ENCODE measurements at places on chromosomes 2 and 18.

DNA sequence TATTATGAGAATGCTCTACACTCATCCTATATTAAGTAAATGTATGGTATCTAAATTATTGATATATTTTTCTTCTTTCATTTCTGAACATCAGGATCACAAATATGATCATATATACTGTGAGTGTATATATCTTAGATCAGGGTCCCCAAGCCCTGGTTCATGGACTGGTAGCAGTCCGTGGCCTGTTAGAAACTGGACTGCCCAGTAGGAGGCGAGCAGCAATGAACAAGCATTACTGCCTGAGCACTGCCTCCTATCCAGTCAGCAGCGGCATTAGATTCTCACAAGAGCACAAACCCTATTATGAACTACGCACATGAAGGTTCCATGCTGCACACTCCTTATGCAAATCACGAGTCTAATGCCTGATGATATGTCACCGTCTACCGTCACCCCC lies 1247.1 kb upstream of the NXPH2 start:
- no peak for DNase-seq
- no peak overlapping the region for H3K4me3 ChIP-seq
- H3K4me1 ChIP-seq = peaks cover 6% of the 10 kb centered on the region

DNA sequence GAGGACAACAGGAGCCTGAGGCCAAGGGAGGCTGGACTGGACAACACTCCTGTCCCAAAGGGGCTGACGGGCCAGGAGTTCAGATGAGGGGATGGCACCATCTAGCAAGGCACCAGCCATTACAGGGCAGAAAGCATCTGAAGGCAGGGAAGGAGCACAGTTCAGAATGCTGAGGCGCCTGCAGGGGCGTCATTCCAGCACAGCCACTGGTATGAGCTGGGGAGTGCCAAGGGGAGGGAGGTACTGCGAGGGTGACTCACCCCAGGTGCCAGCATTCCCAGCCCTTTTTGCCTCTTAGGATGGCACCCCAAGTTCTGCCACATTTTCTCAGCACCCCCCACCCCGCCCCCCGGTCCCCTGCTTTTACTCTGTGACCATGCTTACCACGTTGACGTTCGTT lies 129.8 kb upstream of the EPAS1 start:
- DNase-seq = no peak
- H3K27ac ChIP-seq = no peak overlapping the region

GRCh38 chr18:69763002-69763401 lies 184.7 kb downstream of the CD226 start:
- H3K27ac ChIP-seq = no peak overlapping the region
- no peak overlapping the region for H3K4me3 ChIP-seq
- no peaks in the 10 kb centered on the region for H3K27me3 ChIP-seq
- DNase-seq = no peak

- H3K36me3 ChIP-seq = peaks cover 11% of the 10 kb centered on the region
- H3K27me3 ChIP-seq = no peaks in the 10 kb centered on the region
- H3K27ac ChIP-seq = peak overlapping the region; percentile 97
- H3K4me1 ChIP-seq = peaks cover 9% of the 10 kb centered on the region
- peak overlapping the region; percentile 91 for H3K4me3 ChIP-seq
- no peak for DNase-seq
These were observed 708 bp downstream of the ZNF24 start for GRCh38 chr18:35343488-35343935.

DNA sequence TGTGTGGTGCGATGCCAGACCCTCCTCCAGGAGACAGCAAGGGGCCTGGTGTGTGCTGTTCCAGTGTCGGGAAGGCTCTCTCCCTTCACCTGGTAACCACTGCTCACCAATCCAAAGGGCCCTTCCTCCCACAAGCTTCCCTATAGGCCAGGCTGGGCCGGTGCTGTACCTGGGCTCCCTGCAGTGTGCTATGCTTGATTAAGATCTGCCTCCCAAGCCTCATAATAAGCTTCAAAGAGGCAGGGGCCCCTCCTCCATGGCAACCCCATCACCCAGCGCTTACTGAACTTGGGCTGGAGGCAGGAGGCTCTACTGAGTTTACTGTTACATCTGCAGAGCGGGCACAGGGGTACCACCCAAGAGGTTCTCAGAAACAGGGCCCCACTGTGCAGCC lies 4.5 kb upstream of the MAL start:
- H3K27ac ChIP-seq = no peak overlapping the region
- H3K4me1 ChIP-seq = no peaks in the 10 kb centered on the region
- no peaks in the 10 kb centered on the region for H3K36me3 ChIP-seq

GRCh38 chr2:85780316-85781012 lies 26.7 kb downstream of the ATOH8 start:
- peak overlapping the region; percentile 58 for H3K27ac ChIP-seq
- peaks cover 21% of the 10 kb centered on the region for H3K36me3 ChIP-seq
- no peaks in the 10 kb centered on the region for H3K27me3 ChIP-seq
- H3K4me3 ChIP-seq = no peak overlapping the region
- peaks cover 18% of the 10 kb centered on the region for H3K4me1 ChIP-seq

GRCh38 chr2:33033606-33034081 lies 86.9 kb downstream of the LTBP1 start:
- H3K27ac ChIP-seq = no peak overlapping the region
- no peak overlapping the region for H3K4me3 ChIP-seq
- H3K36me3 ChIP-seq = no peaks in the 10 kb centered on the region
- H3K4me1 ChIP-seq = peaks cover 4% of the 10 kb centered on the region

GRCh38 chr2:84830095-84830494 lies 50.8 kb downstream of the TRABD2A start:
- H3K4me1 ChIP-seq = no peaks in the 10 kb centered on the region
- H3K36me3 ChIP-seq = no peaks in the 10 kb centered on the region
- H3K27ac ChIP-seq = no peak overlapping the region
- no peaks in the 10 kb centered on the region for H3K27me3 ChIP-seq
- H3K4me3 ChIP-seq = no peak overlapping the region
- no peak for DNase-seq

DNA sequence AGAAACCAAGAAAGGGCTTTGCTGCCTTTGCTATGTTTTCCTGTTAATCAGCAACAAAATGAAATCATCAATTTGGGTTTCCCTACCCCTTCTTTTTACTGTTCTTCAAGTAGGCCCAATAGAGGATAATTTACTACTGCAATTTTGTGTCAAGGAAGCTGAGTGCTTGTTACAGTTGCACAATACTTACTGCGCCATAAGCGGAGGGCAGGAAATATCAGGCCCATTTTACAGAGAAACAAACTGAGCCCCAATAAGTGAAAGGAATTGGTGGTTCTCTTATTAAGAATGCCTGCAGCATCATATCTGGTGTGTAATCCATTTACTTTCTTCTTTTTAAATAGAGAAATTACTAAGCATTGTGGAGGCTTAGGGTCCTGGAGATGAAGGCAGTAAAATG lies 9.3 kb upstream of the LBH start:
- H3K36me3 ChIP-seq = no peaks in the 10 kb centered on the region
- H3K27me3 ChIP-seq = no peaks in the 10 kb centered on the region
- H3K4me1 ChIP-seq = peaks cover 21% of the 10 kb centered on the region
- DNase-seq = no peak
- H3K27ac ChIP-seq = no peak overlapping the region

- DNase-seq = no peak
- H3K4me3 ChIP-seq = no peak overlapping the region
- H3K27ac ChIP-seq = no peak overlapping the region
- H3K27me3 ChIP-seq = peaks cover 95% of the 10 kb centered on the region
- no peaks in the 10 kb centered on the region for H3K4me1 ChIP-seq
These were observed 4.6 kb upstream of the DLX1 start for GRCh38 chr2:172080641-172081220.

- no peaks in the 10 kb centered on the region for H3K36me3 ChIP-seq
- H3K27ac ChIP-seq = no peak overlapping the region
- peak; percentile 62 for DNase-seq
These were observed 34.6 kb downstream of the ADCY3 start for GRCh38 chr2:24885221-24886125.

- H3K27ac ChIP-seq = no peak overlapping the region
- H3K4me1 ChIP-seq = no peaks in the 10 kb centered on the region
- no peaks in the 10 kb centered on the region for H3K36me3 ChIP-seq
- no peak for DNase-seq
These were observed 196.3 kb downstream of the PDE1A start for GRCh38 chr2:182230561-182230960.

DNA sequence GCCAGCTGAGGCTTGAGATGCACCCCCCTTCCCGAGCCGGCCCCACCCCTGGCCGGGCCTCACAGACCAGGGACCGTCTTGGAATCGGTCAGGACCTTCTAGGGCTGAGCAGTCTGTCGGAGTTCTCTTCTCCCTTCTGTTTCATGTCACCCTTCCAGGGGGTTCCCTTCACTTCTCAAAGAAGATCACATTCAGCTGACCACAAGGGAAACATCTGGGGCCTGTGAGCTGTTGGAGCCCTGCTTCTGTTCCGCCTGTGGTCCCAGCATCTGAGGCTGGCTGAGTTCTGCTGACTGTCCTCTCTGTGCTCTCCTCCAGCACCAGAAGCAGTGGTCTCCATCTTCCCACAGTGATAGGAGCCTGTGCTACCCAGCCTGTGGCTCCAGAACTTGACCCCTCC lies 106.5 kb downstream of the SEPTIN10 start:
- no peak overlapping the region for H3K4me3 ChIP-seq
- no peaks in the 10 kb centered on the region for H3K36me3 ChIP-seq
- H3K27me3 ChIP-seq = no peaks in the 10 kb centered on the region
- no peaks in the 10 kb centered on the region for H3K4me1 ChIP-seq

- H3K36me3 ChIP-seq = no peaks in the 10 kb centered on the region
- no peaks in the 10 kb centered on the region for H3K27me3 ChIP-seq
- H3K27ac ChIP-seq = no peak overlapping the region
- DNase-seq = no peak
- H3K4me1 ChIP-seq = no peaks in the 10 kb centered on the region
These were observed 87.4 kb downstream of the GAREM1 start for GRCh38 chr18:32383050-32383819.

- H3K4me3 ChIP-seq = no peak overlapping the region
- H3K4me1 ChIP-seq = peaks cover 39% of the 10 kb centered on the region
- no peaks in the 10 kb centered on the region for H3K36me3 ChIP-seq
- DNase-seq = no peak
These were observed 5.0 kb downstream of the RNF144A start for GRCh38 chr2:6922201-6922656.

Measured in lung (tissue), 17 donors.